ENCODE measurements at places on chromosomes 2 and 18. TPM values are rescaled to one million over a fixed set of nuclear protein-coding genes. Genes with fewer than 3 reads are reported as not detected.

ITPRID2 gene
- 99.6 TPM for total RNA-seq

LYPD6B gene
- 2.9 TPM for total RNA-seq

GULP1 gene
- total RNA-seq, result 23.0 TPM

DNA sequence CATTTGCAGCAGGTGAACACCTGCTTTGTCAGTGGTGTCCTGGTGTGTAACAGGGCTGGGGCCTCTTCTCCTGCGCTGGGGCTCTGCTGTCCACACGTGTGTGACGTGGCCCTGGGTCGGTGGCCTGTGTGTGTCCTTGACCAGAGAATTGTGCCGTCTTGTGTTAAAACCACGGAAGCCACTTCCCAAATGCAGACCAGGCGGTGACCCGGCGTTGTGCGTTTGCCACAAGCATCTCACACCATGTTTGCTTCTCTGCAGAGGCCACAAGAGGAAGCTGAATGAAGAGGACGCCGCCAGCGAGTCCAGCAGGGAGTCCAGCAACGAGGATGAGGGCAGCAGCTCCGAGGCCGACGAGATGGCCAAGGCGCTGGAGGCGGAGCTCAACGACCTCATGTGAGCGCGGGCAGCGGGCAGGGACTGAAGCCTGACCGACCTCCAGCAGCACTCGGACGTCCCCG lies 44.3 kb upstream of the KCNG2 start:
- DNase-seq, result peak; percentile 67
- no peak overlapping the region for H3K27ac ChIP-seq
- no peaks in the 10 kb centered on the region for H3K4me1 ChIP-seq
- H3K4me3 ChIP-seq, result no peak overlapping the region
- peaks cover 15% of the 10 kb centered on the region for H3K36me3 ChIP-seq

DNA sequence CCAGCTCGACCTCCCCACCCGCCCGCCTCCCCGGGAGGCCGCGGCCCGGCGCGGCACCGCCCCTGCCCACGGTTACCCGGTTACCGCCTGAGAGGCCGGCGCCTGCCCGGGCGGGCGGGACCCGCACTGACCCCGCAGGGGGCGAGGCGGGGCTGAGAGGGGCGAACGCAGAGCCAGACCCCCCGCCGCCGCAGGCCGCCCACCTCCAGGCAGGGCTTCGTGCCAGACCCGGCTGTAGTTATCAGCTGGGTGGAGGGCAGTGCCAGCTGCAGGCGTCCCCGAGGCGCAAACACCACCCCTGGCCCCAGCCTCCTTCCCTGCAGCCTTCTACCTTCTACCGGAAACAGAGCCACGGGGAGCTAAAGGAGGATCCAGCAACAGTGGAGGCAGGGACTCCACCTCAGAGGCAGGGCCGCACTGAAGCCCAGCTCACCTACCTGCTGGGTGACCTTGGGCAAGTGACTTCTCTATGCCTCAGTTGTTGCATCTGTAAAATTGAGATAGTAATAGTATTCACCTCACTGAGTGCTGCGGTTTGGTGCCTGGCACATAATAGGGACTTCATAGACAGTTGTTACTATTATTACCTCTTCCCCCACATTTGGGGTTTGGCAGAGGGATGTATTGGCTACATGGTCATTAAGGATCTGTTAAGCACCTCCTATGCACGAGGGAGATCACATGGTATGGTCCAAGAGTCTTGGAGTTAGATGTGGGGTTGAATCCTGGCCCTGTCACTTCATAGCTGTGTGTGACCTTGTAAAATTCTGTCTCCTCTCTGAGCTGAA lies 231.6 kb upstream of the SMAD2 start:
- no peaks in the 10 kb centered on the region for H3K36me3 ChIP-seq
- H3K27ac ChIP-seq, result no peak overlapping the region
- peak overlapping the region; percentile 69 for H3K4me3 ChIP-seq
- peak; percentile 21 for DNase-seq
- H3K4me1 ChIP-seq, result no peaks in the 10 kb centered on the region
- H3K27me3 ChIP-seq, result peaks cover 3% of the 10 kb centered on the region

XPO1 gene
- 160 TPM for total RNA-seq

- H3K27ac ChIP-seq, result no peak overlapping the region
- no peaks in the 10 kb centered on the region for H3K27me3 ChIP-seq
- H3K4me1 ChIP-seq, result no peaks in the 10 kb centered on the region
- no peak overlapping the region for H3K4me3 ChIP-seq
- no peak for DNase-seq
- H3K36me3 ChIP-seq, result no peaks in the 10 kb centered on the region
These were observed 492.6 kb upstream of the REG3G start for GRCh38 chr2:78532762-78533379.

GRCh38 chr2:35428548-35428947 lies 927.0 kb upstream of the CRIM1 start:
- no peaks in the 10 kb centered on the region for H3K4me1 ChIP-seq
- no peak overlapping the region for H3K4me3 ChIP-seq

MC2R gene
- total RNA-seq, result not detected

GRCh38 chr18:6793455-6793854 lies 63.9 kb downstream of the ARHGAP28 start:
- H3K36me3 ChIP-seq, result no peaks in the 10 kb centered on the region
- DNase-seq, result no peak
- H3K4me3 ChIP-seq, result no peak overlapping the region
- no peaks in the 10 kb centered on the region for H3K27me3 ChIP-seq
- H3K4me1 ChIP-seq, result no peaks in the 10 kb centered on the region

KIF1A gene
- under 0.01 TPM for total RNA-seq

GRCh38 chr18:8424481-8424880 lies 184.8 kb upstream of the RAB12 start:
- no peak for DNase-seq
- peaks cover 20% of the 10 kb centered on the region for H3K4me1 ChIP-seq
- H3K27me3 ChIP-seq, result no peaks in the 10 kb centered on the region
- H3K36me3 ChIP-seq, result no peaks in the 10 kb centered on the region
- no peak overlapping the region for H3K27ac ChIP-seq

MARCHF4 gene
- total RNA-seq, result 1.5 TPM

USP37 gene
- total RNA-seq, result 15.2 TPM

DNA sequence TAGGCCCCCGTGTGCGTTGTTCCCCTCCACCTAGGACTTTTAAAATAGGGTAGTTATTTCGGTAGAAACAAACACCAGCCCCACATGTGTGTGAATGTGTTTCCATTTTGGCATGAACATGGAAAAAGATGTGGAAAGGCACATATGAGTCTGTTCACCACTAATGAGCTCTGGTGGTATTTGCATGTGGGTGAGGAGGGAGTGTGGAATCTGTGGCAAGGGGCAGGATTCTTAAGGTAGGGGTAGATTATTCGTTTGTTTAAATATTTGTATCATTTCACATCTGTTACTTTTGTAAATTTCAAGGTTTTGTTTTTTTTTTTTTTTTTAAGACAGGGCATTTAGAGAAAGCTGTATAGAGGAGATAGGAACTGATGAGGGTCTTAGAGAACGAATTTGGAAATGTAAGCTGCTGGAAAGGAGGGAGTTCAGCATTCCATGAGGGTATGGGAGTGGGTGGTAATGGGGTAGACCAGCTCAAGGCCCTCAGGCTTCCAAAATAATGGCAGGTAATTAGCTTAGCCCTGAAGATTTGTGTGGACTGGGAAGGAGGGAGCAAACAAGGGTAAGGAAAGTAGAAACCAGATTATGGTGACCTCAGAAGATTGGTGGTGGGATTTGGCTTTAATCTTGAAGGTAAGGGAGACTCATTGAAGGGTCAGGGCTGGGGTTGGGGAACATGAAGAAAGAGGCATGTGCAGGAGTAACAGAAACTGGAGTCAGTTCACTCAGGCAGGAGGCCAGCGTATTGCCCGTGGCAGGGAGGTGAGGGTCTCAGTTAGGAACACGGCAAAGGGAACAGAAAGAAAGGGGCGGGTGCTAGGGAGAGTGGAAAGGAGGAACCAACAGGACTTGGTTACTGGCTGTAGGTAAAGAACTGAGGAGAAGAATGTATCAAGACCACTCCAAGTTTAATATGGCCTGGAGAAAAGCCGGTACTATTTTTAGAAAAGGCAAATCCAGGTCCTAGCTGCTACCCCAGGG lies 123.6 kb downstream of the PLB1 start:
- H3K4me3 ChIP-seq, result no peak overlapping the region
- H3K4me1 ChIP-seq, result peaks cover 13% of the 10 kb centered on the region
- H3K36me3 ChIP-seq, result no peaks in the 10 kb centered on the region
- no peaks in the 10 kb centered on the region for H3K27me3 ChIP-seq
- DNase-seq, result no peak

ACVR1C gene
- 0.36 TPM for total RNA-seq

DNA sequence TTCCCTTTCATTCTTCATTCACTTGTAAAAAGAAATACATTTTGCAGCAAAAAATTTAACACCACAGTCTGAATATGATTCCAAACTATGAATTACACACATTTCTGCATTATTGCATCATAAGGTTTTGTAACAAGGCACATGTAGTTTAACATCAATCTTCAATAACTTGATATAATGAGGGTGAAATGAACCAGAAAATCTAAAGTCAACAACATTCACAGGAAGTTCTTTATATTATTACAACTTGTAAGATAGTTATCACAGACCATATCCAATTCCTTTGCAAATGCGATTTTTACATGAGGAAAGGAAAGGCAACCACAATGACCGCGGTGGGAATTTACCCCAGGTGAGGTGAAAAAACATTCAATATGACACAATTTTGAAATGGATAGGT lies 213.3 kb downstream of the NAPG start:
- no peaks in the 10 kb centered on the region for H3K4me1 ChIP-seq
- H3K27me3 ChIP-seq, result no peaks in the 10 kb centered on the region
- no peaks in the 10 kb centered on the region for H3K36me3 ChIP-seq
- no peak overlapping the region for H3K4me3 ChIP-seq
- no peak overlapping the region for H3K27ac ChIP-seq

DNA sequence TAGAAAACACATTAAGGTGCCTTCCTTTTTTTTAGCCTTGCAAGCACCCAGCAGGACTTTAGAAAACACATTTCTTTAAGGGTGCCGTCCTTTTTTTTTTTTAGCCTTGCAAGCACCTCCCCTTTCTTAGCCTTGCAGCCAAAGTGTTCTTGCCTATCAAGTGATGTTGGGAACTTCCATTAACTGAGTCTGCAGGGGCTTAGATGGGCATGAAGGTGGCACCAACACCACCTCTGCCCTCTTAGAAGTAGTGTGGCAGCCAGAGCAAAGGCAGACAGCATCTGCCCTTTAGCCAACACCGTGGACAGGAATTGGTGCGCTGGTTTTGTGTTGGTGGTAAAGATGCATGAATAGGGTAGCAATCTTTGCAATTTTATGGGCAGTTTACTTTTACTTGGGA lies 211.6 kb upstream of the SP5 start:
- H3K36me3 ChIP-seq, result no peaks in the 10 kb centered on the region
- peaks cover 5% of the 10 kb centered on the region for H3K27me3 ChIP-seq
- H3K27ac ChIP-seq, result no peak overlapping the region
- no peak for DNase-seq
- H3K4me1 ChIP-seq, result no peaks in the 10 kb centered on the region
- H3K4me3 ChIP-seq, result no peak overlapping the region

DNA sequence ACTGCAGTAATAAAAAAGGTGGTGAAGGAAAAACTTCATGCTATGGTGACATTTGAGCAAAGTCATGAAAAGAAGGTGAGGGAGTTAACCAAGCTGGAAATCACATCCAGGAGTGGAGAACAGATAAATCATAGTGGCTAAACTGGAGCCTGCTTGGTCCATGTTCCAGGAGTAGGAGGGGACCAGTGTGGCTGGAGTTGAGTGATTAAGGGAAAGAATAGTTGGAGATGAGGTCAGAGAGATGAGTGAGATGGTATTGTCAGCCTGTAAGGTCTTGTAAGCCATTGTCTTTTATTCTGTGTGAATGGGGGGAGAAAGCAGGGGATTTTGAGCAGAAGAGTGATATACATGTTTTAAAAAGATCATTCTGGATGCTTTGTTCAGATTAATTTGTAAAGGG lies 52.3 kb downstream of the NABP1 start:
- H3K36me3 ChIP-seq, result no peaks in the 10 kb centered on the region
- no peak overlapping the region for H3K27ac ChIP-seq
- DNase-seq, result no peak
- H3K27me3 ChIP-seq, result peaks cover 23% of the 10 kb centered on the region
- H3K4me3 ChIP-seq, result no peak overlapping the region

UGT1A7 gene
- total RNA-seq, result not detected

- H3K27ac ChIP-seq, result no peak overlapping the region
- DNase-seq, result no peak
- H3K4me1 ChIP-seq, result peaks cover 71% of the 10 kb centered on the region
These were observed 26.4 kb downstream of the CRIM1 start for GRCh38 chr2:36381993-36382392.

DNA sequence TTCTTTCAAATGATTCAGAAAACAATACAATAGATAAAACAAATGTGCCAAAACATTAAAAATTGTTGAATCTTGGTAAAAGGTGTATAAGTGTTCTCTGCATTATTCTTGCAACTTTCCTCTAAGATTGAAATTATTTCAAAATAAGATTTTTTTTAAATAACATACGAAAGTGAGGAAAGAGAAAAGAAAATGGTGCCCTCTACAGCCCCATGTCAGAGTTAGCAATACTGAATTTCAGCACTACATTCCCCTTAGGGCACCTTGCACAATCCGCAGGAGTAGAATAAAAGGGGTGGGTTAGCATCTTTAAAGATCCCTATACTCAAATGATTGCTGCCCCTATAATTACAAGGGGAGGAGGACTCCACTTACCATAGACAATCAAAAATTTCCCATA lies 433.7 kb downstream of the BCL11A start:
- DNase-seq, result no peak
- H3K4me1 ChIP-seq, result no peaks in the 10 kb centered on the region
- no peak overlapping the region for H3K27ac ChIP-seq
- H3K4me3 ChIP-seq, result no peak overlapping the region

DNA sequence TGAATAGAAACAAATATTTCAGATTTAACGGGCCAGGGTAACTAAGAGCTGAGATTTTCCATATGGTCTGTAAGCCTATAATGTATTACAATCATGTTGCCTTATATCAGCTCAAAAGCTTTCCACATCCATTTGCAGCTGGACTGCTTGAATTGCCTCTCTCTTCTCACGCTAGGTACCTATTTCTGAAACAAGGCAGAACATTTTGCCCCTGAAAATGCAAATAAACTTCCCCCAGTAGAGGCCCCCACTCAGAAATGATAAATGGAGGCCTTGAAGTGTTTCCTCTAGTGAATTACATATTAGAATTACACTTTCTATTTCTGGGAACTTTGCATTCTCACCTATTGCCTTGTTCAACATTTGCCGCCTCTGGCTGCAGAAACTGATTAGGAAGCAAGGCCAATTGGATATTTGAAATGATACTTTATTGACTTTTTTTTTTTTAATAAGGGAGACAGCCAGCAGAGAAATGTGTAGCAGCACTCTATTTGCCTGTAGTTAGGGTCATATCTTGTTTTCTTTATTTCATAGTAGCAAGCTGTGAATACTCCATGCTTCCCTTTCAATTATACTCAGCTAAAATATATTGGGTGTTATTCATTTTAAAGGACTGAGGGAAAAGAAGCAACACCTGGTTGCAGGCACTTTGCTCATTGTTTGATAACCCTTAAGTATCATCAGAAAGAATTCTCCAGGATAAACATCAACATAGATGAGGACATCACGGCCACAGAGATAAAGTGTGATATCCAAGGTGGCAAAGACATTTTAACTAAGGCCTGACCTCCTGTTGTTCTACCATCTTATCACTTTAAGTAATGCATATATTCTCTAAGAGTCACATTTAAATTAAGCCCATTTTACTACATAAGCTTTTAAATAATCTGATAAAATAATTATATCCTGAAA lies 505.5 kb downstream of the LRRTM4 start:
- H3K27ac ChIP-seq, result no peak overlapping the region
- no peaks in the 10 kb centered on the region for H3K36me3 ChIP-seq
- H3K4me1 ChIP-seq, result no peaks in the 10 kb centered on the region
- no peak overlapping the region for H3K4me3 ChIP-seq
- no peaks in the 10 kb centered on the region for H3K27me3 ChIP-seq
- DNase-seq, result no peak
